ENCODE measurements at places on chromosomes 3 and 15.

DNA sequence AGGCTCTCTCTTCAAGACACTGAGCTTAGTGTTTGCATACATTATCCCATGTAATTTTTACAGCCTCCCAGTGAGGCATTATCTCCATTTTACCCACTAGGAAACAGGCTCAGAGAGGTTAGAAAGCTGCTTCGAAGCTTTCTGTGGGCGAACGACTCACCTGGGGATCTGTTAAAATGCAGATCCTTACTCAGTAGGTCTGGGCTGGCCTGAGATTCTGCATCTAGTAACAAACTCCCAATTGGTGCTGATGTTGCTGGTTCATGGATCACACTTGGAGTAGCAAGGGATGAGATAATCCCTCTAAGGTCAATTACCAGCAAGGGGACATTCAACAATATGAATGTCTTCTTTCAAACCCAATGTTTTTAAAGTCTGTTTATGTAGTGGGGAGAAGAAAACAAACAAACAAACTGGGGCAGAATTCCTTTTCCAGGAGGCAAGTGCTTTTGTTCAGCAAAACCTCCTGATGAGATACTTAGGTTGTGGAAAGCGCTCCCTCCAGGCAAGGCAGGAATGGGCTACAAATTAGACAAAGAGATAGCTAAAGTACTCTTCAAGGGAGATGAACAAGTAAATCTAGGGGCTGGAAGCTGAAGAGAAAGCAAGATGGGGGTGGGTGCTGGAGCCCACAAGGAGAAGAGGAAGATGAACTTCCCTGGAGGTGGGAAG lies 311.9 kb downstream of the SHQ1 start:
- no peak for DNase-seq

DNA sequence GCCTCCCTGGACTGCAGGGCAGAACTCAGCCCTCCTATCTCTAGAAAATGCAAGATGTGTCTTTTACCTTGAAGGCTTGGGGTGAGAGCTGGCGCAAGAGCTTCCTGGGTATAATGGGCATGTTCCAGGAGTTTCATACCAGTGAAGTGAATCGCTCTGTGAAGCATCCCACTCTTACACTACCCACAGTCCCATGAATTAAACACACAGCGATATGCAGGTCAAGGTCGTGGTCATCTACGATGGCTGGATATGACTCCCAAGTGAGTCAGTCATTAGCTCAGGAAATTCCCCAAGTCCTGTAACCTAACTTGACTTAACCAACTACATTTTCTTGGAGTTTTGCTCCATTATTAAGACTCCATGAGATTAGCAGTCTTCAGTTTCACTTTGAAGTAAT lies 439.7 kb downstream of the NTRK3 start:
- no peak for DNase-seq

GRCh38 chr3:185758912-185759311 lies 65.9 kb downstream of the IGF2BP2 start:
- no peak for DNase-seq

- no peak for DNase-seq
These were observed 8.9 kb upstream of the COMMD4 start for GRCh38 chr15:75327005-75327404.

DNA sequence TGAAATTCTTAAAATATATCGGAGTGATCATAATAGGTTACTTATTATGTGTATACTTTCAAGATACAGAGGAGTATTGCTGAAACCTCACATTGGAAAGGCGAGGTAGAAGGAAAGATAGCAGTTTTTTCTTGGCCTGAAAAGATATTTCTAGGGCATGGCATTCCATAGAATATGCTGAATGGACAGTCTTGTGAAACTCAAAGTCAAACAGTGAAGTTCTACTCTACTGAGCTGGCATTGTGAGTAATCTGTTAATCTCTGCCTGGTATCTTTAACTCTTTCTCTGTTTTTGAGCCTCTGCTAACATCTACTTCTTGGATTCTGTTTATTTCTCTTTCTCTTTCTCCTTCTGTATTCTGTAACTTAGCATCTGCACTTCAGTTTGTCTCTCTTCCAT lies 176.3 kb upstream of the ZBTB20 start:
- no peak for DNase-seq

GRCh38 chr3:138908846-138909245 lies 38.1 kb downstream of the FOXL2 start:
- no peak for DNase-seq

DNA sequence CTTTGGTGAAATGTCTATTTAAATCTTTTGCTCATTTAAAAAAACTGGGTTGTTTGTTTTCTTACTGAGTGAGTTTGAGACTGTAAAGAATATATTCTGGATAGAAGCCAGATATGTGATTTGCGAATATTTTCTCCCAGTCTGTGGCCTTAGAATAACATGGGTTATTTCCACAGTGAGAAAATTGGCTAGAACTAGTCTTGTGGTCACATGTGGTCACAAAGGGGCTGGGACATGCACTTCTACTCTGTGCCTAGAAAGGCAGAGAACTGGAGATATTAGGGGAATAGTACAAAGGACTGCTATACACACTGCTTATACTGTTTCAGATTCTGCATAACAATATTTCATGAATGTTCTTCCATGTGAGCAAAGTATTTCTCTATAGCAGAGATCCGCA lies 79.9 kb upstream of the RGMA start:
- DNase-seq: peak; percentile 20

- no peak for DNase-seq
These were observed 148.4 kb downstream of the MAGI1 start for GRCh38 chr3:65890328-65890727.

- no peak for DNase-seq
These were observed 25.8 kb downstream of the LDHAL6B start for GRCh38 chr15:59232476-59232875.

GRCh38 chr3:31831591-31831990 lies 149.5 kb downstream of the OSBPL10 start:
- DNase-seq: no peak

DNA sequence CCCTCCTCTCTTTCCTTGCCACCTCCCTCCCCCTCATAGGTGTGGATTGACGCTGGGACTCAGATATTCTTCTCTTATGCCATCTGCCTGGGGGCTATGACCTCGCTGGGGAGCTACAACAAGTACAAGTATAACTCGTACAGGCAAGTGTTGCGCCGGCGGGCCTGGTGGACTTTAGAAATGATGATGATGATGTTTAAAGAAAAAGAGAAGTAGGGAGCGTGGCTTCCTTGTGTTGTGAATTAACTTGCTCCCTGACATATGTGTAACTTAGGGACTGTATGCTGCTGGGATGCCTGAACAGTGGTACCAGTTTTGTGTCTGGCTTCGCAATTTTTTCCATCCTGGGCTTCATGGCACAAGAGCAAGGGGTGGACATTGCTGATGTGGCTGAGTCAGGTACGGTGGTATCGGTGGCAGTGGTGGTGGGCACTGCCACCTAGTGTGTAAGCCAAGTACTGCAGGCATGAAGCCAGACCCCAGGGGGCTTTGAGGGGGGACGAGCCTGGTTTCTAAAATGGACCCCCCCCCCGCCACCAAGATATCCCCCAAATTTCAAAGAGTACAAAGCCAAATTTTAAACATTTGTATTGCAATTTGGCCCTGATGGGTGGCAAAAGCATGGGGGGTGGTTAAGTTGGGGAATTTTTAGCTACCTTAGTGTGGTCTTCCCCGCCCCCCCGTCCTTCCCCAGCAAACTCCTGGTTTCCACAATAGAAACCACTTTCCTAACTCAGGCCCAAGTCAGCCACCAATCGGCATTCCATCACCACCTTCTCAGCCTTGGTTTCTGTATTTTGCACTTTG lies 65.6 kb downstream of the SLC6A6 start:
- DNase-seq: no peak

DNA sequence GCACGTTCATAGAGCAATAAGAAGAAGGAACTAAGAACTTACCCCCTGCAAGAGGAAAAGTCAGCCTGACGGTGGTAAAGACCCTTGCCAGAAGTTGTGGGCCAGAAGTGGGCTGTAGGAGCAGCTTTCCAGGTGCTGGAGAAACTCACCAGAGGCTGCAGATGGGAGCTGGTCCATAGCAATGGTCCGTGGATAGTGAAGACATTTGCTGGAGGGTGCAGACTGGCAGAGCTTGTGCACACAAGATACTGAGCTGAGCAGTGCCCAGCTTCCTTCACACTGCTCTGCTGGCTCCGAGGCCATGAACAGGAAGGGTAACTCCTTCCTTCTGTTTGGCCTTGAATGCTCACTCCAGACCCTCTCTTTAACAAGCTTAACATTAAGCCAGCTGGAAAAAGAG lies 149.8 kb upstream of the BNIP2 start:
- no peak for DNase-seq

DNA sequence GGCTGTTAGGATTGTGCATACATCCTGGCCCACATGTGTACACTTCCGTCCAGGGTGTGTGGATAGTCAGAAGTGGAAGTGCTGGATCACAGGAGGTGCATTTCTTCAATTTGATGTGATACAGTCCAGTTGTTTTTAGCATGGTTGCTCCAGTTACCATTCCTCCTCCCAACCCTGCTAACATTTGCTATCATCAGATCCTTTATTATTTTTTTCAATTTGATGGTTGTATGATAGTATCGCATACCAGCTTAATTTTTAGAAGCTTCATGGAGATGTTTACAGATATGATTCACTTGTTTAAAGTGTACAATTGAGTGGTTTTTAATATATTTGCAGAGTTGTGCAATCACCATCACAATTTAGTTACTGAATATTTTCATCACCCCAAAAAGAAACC lies 202.7 kb downstream of the ITPR1 start:
- no peak for DNase-seq

DNA sequence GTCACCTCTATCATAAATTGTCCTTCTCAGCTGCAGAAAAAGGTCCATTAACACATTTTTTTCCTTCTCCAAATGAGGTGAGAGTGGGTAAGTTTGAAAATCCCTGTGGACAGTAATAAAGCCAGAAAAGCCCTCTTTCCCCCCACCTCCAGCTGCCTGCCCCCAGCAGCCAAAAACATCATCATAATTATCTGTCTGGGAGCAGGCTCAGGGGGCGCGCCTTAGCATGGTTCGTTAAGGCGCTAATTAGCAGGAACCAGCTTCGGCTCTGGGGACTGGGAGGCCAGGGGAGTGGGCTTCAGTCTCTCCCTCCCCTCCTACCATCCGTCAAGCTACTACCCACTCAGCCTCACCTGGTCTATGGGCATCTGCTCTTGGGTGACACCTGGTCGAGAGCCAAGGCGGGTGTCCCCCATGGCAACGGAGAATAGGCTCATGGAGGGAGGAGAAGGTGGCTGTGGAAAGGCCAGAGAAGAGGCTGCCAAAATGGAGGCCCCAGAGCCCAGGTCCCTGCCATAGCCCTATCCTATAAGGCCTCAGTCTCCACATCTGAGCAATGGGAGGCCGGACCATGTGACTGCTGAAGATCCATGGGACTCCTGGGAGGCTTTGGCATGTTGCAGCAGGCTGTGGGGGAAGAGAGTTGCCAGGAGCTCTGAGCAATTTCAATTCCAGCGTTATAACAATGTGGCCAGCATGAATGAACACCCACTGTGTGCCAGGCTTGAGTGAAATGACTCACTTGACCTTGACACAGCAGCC lies 140.1 kb upstream of the LINGO1 start:
- DNase-seq: no peak

DNA sequence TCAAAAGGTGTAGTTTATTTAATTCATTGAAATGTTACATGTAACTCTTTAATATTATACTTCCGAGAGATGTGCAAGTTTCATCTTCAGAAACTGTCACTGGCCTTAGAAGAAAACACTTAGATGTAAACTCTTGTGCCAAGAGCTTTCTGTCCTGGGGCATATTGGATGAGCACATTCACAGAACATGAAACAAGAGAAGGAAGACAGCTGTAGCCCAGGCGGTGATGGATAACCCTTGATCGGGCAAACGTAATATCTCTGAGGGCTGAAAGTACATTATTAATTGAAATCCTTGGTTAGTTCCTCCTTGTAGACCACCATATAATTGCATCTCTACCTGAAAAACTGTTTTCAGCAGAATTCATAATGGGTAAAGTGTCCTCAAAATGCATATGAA lies 67.4 kb downstream of the MECOM start:
- DNase-seq: no peak

DNA sequence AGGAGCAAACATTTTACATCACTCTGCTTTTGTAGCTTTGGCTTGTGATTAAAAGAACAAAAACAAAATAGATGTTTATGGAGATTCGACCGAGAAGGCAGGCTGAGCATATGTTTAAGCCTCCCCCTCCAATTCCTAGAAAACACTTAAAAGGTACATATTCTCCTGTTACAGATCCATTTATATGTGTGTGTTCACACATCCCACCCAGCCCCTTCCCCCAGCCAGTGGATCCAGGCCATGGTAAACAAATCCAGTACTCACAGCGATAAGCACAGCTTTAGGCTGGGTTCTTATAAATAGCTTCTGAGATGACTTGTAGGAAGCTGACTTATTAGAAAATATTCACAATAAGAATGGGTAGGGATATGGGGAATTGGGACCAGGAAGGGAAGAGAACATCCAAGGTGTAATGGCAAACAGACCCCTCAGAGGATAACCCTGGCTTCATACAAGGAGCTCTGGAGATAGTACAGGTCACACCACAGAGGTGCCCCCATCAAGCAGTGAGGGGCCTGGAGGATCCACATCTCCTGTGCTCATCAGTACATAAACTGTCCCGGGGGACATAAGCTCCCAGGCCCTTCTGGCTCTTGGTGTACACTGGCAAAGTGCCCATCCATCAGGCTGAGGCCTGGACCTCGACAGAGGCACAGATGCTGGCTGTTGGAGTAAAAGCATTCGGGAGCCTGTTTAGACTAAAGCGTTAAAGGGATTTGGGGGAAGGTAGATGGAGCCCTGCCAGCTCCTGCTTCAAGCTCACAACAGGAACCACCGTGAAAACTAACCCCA lies 70.0 kb upstream of the UBE2E1 start:
- peak; percentile 57 for DNase-seq

GRCh38 chr3:43415088-43415487 lies 128.7 kb downstream of the SNRK start:
- DNase-seq: no peak

- DNase-seq: no peak
These were observed 14.5 kb downstream of the SRPRB start for GRCh38 chr3:133820129-133820528.

GRCh38 chr3:56664823-56665222 lies 18.2 kb downstream of the TASOR start:
- DNase-seq: no peak

DNA sequence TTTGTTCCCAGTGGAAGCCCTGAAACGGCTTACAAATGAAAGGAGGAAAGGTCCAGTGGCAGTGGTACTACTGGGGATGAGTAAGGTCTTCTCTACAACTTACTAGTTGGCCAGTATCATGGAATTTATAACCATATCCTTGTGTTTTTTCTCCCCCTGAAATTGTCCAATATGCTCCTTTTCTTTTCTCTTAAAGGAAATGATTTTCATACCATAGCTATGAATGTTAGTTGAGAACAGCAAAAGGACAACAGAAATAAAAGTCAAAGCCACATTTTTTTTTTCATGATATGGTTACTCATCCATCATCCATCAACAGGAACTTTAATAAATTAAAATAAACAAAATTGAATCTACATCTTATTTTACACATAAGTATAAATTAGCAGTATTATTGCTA lies 450.4 kb downstream of the MFSD1 start:
- DNase-seq: no peak

DNA sequence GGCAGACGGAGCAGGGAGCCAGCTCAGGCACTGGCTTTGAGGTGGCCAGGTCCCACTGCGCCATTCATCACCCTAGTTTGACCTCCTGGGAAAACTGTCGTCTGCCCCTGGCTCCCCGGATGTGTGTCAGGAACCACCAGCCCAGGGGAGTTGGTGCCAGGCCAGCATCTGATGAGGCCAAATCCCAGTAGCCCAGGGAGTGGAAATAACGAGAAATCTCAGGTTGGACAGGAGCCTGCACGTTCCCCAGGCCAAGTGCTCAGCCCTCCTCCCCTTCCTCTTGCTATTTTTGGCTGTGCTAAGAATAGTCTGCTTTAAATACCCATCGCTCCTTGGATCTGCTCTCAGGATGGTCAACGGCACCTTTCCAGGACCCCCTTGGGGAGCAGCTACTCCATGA lies 93.1 kb upstream of the RPL32 start:
- DNase-seq: no peak
